ENCODE measurements at places on chromosomes 1 and 21.

DNA sequence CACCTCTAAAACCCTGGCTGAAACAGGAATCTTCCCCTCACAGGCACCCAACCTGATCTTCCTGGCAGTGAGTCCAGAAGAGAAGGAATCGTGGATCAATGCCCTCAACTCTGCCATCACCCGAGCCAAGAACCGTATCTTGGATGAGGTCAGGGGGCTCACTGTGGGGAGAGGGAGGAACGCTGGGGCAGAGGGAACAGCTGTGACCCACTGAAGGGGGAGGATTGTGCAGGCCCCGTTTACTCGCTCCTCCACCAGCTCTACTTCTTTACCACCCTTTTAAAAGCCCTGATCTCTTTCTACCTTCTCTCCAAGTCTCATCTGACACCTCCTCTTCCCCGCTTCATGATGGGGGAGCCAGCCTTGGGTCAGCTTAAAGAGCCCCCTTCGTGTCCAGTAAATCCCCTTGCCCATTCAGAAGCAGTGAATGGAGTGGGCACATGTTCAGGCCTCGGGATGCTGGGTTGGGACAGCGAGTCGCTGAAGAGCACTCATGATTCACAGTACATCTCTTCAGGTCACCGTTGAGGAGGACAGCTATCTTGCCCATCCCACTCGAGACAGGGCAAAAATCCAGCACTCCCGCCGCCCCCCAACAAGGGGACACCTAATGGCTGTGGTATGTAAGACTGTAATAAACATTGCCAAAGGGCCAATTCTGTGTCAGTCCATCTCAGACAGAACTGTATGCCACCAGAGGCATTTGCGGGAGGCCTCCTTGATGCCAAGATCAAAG lies 7.3 kb downstream of the PLEKHO1 start:
- DNase-seq: no peak

- DNase-seq: no peak
Measured at GRCh38 chr1:114113411-114114184, 40.1 kb downstream of the SYT6 start.

DNA sequence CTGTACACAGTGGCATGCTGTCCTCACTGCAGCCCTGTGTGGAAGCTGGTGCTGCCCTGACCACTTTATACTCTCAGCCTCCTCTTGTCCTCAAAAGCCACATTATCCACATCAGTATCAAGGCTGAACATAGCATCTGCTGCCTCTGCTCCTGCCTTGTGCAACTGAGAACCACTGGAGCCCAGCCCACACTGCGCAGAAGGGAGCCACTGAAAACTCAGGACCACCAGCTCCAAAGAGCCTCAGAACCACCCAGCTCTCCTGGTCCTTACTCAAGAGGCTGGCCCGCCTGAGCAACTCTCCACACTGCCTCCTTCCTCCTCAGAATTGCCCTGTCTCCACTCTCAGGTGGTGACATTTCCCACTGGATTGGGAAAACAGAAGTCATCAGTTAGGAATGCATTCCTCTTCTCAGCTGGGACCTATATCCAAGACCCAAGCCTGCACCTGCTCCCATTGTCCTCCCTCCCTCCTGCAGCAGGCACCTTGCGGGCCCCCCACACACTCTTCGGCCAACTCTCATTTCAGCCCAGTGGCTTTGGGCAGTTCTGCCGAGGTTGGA lies 7.0 kb upstream of the KISS1 start:
- DNase-seq: no peak

DNA sequence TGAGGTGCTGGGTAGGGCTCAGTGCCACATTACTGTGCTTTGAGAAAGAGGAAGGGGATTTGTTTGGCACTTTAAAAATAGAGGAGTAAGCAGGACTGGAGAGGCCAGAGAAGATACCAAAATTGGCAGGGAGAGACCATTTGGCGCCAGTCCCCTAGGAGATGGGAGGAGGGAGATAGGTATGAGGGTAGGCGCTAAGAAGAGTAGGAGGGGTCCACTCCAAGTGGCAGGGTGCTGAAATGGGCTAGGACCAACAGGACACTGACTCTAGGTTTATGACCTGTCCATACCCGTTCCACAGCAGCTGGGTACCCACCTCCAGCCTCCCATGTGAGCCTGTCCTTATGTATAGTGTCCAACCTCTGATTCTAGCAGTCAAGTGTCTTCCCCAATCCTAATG lies 1.0 kb upstream of the CRTC2 start:
- DNase-seq: no peak

DNA sequence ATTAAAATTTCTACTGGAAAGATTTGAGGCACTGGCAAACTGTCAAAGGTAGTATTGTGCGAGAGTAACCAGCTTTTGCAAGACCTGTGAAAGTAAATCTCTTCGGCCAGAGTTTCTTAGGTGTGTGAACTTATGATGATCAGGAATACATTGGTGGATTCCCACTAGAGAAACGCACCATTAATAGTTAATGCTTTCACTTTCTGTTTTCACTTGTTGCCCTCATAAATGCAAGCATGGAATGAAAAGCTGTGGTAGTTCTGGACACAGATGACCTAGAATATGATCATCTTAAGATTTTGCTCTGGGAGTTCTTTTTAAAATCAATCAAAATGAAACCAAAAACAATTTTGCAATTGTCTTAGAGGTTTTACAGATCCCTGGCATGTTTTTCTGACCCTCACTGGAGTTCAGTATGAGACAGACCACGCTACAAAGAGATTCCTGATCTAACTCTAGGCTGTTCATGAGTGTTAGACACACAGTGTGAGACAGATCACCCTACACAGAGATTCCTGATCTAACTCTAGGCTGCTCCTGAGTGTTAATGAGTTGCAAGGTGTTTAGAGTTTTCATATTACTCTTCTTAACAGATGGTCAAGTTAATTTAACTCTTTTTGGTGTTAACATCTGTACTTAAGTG lies 98.8 kb downstream of the SDCCAG8 start:
- no peak for DNase-seq

GRCh38 chr1:44546403-44547053 lies 127.8 kb downstream of the TMEM53 start:
- no peak for DNase-seq

DNA sequence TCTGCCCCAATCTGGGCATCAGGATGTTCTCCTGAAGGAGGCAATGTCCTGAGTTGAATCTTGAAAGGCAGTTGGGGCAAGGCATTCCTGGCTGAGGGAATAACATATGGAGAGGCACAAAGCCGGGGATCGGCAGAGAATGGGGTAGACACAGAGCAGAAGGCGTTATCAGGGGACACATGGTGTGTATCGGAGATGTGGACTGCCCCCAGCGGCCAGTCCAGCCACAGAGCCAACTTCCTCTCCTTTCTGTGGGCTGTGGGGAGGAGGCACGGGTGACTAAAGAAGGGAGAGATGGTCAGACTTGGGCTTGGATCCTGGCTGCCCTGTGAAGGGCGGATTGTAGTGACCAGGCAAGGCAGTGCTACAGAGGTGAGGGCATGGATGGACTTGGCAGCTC lies 32.1 kb downstream of the FOXD2 start:
- DNase-seq: no peak

GRCh38 chr1:159980786-159981185 lies 26.7 kb upstream of the SLAMF9 start:
- DNase-seq: no peak

- DNase-seq: no peak
Measured at GRCh38 chr1:116359871-116360270, 13.2 kb upstream of the ATP1A1 start.

- DNase-seq: no peak
Measured at GRCh38 chr1:154483941-154484803, 17.8 kb upstream of the TDRD10 start.

- no peak for DNase-seq
Measured at GRCh38 chr1:224193319-224193966, 10.4 kb downstream of the DEGS1 start.

DNA sequence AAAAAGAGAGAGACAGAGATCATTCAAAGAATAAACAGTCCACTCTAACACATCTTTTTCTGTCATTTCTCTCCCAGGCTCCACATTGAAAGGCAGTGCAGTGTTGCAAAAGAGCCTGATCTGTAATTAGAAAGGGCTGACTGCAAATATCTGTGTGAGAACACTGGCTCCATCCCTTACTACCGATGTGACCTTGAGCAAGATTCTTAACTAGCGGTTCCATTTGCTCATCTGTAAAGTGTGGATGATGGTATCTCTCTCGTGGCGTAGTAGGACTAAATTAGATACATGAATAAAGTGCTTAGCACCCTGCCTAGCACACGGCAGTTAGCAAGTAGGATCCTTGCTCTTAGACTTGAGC lies 26.9 kb upstream of the SLC44A3 start:
- no peak for DNase-seq

DNA sequence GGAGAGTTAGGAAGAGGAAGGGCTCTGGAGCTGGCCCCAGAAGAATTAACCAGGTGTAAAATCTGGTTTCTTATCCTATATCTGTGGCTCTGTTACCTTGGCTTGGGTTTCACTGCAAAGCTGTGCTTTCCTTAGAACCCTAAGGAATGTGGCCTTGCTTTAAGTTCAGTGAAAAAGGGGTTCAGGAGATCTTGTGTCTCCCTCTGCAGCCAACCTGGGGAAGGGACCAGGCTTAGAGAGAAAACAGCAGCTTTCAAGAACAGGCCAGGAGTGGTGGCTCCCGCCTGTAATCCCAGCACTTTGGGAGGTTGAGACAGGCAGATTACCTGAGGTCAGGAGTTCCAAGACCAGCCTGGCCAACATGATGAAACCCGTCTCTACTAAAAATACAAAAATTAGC lies 16.1 kb upstream of the MYCL start:
- no peak for DNase-seq

DNA sequence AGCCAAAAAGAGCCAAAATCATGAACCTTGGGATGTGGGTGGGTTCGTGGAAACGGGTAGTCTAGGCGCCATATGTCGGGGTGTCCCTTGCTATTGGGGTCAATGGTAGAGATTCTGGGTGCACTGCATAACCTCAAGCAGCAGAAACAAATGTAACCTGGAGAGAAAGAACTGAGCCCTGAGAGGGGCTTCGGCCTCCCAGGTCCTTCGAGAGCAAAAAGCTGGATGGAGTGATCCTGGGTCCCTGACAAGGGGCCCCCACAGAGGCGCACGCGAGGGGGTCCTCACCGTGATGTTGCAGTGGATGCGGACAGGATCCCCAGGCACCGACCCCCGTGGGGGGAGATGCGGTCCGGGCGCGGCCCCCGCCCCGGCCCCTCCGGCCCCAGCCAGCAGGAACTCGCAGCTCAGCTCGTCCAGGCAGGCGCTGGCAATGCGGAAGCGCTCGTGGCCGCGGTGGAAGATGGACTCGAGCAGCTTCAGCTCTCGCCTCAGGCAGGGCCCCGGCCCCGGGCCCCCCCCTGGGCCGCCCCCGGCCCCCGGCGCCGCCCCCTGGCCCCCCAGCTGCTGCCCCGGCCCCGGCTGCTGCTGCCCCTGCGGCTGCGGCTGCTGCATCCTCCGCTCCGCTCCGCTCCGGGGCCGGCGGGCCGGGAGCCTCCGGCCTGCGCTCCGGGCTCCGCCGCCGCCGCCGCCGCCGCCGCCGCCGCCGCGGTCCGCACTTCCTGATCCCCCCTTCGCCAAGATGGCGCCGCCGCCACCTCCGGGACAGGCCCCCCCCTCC lies at the start of gene UBE2Q1:
UBE2Q1 (minus strand) TSS at position 724 of the 781 bp plus-strand sequence; CDS start at position 615, 109 bp downstream.
- DNase-seq: peak; percentile 46

- no peak for DNase-seq
Measured at GRCh38 chr1:25572107-25572506, 28.7 kb downstream of the LDLRAP1 start.

DNA sequence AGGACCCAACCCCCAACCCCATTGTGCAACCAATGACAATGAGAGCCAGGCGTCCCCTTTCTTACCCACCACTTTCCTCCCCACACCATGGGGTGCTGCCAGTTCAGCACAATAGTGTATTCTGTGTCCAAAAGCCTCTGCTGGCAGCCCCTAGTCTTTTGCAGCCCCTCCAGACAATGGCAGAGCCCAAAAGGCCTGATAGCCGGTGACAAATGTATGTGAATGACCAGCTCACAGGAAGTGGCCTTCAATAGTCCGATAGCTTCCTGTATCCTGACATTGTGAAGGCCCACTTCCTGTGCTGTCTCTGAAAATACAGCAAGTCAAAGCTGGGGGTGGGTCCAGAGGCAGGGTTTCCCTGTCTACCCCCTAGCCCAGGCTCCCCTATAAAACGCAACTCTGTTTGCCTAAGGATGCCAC lies 16.6 kb downstream of the SMIM12 start:
- DNase-seq: no peak

DNA sequence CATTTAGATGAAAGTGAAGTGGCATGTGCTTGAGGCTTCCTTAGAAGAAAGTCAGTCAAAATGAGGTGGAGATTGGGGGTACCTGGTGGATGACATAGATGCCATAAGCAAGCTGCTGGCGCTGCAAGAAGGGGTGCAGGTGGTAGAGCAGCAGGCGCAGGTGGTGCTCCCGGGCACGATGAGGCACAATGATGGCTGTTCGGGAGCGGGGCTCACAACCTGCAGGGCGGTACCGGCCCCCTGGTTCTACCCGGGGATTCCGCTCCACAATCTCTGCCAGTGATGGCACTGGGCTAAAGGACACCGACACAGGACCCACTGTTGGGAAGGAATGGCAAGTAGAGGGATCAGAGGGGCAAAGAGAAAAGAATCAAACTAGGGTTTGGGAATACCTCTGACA lies 2.4 kb downstream of the B4GALT3 start:
- no peak for DNase-seq

Measured in activated CD8-positive, alpha-beta memory T cell treated with anti-CD3 and anti-CD28 coated beads, Interleukin-2, amount 50 U/mL, for 4 hours (primary cell).